Stimulated activated CD8-positive, alpha-beta memory T cell treated with anti-CD3 and anti-CD28 coated beads, Interleukin-7, amount 100 ng/mL, for 4 hours (primary cell): ENCODE measurements at places on chromosomes 5 and 9.

- no peak for DNase-seq
Measured at GRCh38 chr9:97905228-97905627, 17.1 kb downstream of the TRMO start.

DNA sequence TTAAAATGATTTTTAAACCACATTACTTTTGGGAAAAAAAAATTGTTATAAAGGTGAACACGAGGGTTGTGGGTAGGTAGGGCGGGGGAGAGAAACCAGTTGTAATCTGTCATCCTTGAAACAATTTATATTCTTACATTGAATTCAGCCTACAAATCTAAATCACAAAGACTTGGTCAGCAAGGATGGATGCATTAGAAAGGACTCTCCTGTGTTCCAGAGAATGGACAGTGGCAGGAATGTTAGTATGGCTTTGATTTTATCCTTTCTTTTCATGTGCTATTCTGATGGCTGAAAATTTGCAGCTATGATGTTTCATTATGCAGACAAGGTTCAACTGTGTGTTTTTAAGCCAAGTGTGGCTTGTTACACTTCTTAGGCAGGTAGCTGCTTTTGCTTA, 234.7 kb downstream of the SLF1 start:
- DNase-seq, result no peak

DNA sequence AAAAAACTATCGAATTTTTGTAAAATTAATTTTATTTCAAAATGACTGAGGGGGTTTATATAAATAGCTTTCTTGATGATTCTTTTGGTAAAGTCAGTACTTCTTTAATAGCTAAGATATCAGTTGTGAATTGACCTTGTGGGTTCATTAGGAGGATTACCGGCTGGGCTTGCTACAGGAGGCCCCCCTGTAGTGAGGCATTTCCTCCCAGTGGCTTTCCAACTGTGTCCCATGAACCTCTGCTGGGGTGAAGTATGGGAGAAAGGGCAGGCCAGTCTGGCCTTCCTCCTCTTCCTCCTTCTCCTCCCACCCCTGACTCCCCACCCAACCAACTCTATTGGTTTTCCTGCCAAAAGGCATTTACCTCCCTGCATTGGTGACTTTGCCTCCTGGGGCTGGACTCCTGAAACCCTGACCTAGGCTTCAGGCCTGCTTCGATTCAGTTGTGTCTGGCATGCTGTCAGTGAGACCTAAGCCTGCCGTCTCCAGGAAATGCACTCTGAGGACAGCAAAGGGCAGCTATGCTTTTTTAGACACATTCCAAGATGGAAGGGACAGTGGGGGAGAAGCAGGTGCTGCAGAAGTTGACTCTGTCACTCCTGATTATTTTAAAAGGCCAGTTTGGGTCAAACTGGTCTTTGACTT, 144.8 kb downstream of the HSPA4 start:
- DNase-seq, result no peak

- no peak for DNase-seq
Measured at GRCh38 chr9:79689576-79689975, 117.8 kb downstream of the TLE4 start.

DNA sequence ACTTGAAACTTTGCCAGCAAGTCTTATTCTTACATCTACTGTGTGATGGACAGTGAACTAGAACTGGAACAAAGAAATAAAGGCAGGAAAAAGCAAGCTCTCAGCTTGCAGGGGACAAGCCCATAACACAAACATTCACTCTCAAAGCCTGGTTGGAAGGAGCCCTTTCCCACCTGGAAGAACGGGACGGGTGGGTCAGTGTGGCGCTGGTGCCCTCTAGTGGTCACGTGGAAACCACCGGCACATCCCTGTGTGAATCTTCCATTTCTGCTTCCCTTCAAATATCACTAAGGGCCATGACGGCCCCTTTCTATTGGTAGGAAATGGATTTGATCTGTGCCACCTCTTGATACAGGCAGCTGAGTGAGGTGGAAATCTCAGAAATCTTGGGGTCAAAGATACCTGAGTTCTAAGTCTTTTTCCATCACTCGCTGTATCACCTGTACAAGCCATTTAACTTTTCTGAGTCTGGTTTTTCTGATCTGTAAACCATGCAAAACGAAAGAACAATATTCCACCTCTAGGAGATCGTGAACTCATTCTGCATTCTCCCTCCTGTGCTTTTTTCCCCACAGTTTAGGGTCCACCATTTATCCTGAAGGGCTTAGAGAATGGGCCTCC, 211.6 kb downstream of the MSX2 start:
- no peak for DNase-seq

DNA sequence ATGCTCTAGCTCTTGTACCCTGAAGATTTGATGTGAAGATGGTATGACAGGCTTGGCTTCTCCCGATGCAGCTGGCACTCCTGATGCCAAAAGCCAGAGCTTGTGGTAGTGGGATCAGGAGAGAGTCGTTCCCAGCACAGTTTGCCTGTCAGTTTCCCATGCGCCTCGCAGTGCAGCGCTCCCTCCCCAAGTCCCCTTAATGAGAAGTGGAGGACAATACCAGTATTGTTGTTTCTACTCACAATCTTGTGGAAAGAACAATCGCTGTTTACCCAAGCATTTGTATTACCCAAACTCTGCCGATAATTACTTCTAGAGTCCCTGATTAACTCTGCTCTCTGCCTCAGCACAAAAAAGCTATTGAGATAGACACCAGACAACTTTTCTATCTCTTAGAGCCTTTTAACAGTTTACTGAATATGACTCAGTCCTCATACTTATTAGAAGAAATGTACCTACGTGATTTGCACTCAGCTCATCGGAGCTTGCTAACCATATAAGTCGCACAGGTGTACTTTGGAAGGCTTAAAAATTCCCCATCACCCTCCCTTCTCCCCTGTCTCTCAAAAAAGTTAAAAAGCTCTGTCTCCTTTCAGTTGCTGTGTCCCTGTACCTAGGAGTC, 283.2 kb upstream of the TMEM161B start:
- no peak for DNase-seq

DNA sequence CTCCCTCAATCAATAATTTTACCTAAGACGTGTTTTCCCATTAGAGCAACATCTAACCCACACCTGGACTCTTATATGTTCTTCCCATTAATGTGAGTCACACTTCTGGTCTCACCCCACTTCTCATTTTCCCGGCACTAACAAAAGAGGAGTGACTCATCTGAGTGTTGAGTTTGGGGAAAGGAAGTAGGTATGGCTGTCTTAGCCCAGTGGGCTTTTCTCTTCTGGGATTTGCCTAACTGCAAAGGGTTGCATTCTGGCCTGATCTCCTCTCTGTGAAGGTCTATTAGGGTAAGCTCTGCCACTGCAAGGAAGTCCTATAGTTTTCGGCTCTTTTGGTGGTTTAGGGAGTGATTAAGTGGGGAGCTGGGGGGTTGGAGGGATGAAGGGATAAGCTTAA, 195.6 kb downstream of the KIAA0825 start:
- DNase-seq, result no peak

GRCh38 chr5:9387879-9388278, 158.0 kb downstream of the SEMA5A start:
- DNase-seq, result no peak

DNA sequence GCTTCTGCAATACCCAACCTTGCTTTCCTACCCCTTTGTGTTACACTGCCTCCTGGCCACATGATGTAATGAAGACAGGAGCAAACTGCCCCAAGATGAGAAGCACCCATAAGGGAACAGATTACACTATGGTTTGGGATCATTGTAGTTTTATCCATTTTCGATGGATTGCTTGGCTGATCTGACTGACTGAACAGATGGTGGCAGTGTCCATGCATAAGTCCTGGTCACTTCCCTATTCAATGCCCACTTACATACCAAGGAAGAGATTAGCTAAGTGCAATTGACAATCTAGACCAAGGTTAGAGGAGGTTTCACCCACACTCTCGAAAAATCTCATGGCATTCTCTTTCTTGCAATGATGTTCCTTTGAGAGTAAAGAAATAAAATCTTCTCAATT, 319.9 kb downstream of the RAB3C start:
- no peak for DNase-seq

DNA sequence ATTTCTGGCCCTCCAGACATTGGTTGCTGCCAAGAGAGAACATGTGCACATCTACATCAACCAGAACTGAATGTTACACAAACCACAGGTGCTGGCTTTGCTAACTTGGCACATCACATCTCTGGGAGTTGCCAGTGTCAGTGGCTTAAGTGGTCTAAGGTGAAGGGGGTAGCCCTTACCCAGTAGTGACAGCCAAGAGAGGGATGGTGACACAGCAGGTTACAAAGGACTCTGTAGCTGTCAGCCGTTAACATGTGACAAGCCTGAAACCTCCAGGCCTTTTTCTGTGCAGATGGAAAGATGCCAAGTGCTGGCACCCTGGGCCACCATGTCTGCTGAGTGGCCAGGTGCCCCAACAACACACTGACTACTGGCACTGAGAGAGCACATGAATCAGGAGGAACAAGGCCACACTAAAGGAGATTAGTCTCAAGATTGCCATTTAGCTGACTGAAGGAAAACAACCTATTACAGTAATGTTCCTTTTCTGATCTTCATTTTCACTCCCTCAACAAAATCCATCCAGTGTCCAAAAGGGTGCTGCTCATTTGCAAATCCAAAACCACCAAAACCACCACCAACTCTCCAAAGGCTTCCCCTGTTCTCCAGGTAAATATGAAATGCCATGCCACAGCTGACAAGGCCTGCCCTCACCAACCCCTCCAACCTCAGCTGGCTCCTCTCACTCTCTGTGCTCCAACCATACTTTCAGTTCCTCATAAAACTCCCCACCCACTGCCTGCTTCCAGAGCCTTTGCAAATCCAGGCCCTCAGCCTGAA, 20.2 kb downstream of the SIL1 start:
- no peak for DNase-seq

DNA sequence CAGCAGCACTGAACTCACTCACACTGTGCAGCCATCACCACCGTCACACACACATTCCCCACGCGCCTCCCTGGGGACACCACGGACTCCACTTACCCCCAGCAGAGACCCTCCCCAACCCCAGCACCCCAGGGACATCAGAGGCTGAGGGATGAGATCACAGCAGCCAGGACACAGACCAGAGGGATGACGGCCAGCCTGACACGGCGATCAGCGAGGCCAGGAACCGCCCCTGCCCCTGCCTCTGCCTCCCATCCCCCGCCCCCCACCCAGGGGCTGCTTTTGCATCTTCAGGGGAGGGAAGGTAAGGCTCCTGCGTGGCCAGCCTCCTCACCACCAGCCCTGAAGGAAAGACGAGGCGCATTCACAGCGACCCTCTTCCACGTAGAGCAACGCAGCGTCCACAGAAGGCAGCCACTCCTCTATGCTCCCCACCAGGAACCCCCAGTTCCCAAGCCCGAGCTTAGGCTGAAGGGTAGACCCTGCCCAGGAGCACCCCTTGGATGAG, 104.5 kb downstream of the VAV2 start:
- no peak for DNase-seq

DNA sequence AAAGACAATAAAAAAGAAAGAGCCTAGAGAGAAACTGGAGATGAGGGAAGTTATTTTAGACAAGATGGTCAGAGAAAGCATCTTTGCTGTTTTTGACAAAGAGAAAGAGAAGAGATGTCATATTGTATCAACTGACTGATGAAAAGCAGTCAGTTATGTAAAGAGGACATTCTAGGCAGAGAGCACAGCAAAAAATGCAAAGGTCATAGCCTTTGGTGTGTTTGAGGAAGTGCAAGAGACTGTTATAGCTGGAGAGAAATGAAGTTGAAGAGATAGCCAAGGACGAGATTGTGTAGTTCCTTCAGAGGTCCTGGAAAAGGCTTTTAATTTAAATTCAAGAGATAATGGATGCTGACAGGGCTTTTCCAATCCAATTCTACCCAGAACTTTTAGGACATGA, 342.4 kb downstream of the RASEF start:
- no peak for DNase-seq

- DNase-seq, result no peak
Measured at GRCh38 chr5:80068246-80068636, 33.1 kb downstream of the THBS4 start.

GRCh38 chr9:35798658-35799374, 7.4 kb downstream of the NPR2 start:
- peak; percentile 8 for DNase-seq

GRCh38 chr9:1319436-1319835, 269.3 kb downstream of the DMRT2 start:
- DNase-seq, result no peak

DNA sequence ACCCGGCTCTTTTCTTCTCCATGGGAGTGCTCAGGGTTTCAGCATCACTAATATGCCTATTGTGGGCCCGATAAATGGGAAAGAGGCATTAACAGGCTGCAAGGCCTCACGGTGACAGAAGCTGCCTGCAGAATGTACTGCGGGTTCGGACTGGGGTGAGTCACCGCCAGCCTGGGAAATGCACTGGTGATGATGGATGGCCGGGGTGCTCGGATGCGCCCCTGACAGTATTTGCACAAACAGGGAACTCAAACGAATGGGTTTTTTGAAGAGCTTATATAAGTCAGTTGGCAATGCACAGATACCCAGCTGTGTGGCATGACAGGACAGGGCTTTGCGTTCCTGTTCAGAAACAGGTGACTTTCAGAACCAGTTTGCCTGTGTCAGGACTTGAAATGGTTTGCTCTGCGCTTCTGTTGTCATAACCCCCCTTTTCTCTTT, 42.0 kb upstream of the PITX1 start:
- no peak for DNase-seq

- no peak for DNase-seq
Measured at GRCh38 chr9:98627296-98627695, 81.4 kb downstream of the GABBR2 start.

GRCh38 chr5:127769386-127769785, 66.2 kb downstream of the CCDC192 start:
- DNase-seq, result no peak

GRCh38 chr5:133432956-133433532, 179.3 kb downstream of the FSTL4 start:
- DNase-seq, result no peak

- DNase-seq, result no peak
Measured at GRCh38 chr5:163964671-163965070, 459.3 kb downstream of the MAT2B start.

DNA sequence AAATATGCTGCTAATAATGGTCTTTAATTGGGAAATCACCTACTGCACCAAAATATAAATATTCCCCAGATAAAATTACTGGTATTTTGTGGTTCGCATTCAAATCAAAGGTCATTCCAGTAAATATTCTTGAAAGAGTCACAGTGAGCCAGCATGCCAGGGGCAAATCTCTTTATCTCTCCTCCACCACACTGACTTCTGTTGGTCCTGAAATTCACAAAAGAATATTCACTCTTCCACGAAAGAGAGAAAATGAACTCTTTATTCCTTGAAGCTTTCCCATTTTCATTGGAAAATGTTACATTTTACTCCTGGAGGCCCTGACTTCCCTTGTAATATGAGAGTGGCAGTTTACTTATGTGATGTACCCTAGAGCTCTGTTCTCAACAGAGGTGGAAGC, 39.7 kb downstream of the ZNF366 start:
- DNase-seq, result no peak

DNA sequence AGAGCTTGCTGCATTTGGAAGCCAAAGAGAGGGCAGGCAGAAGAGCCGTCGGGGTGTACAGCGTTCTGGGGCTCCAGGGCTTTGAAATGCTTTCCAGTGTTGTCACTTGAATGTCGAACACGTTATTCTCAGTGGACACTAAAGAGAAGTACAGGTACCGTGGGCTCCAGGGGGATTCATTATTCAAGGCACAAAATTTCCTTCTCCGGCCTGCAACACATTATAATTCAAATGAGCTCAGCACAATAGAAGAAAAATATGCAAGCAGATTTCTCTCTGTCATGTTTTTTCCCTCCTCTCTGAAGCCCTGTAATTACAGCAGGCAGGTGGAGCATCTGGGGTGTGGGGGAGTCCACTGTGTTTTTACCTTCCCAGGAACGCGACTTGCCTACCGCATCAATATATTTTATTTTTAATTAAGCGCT, 293.1 kb downstream of the ZSWIM6 start:
- no peak for DNase-seq
